Naive thymus-derived CD4-positive, alpha-beta T cell (primary cell): ENCODE measurements at places on chromosomes 11 and 22. TPM values are rescaled to one million over a fixed set of nuclear protein-coding genes. Genes with fewer than 3 reads are reported as not detected.

Gene NELL1
- not detected for polyA plus RNA-seq

Gene OR51I1
- polyA plus RNA-seq, result not detected

Gene CCDC157
- 1.4 TPM for polyA plus RNA-seq

Gene ARHGAP8
- polyA plus RNA-seq, result not detected

- DNase-seq, result no peak
These were observed 24.1 kb downstream of the FXYD6 start for GRCh38 chr11:117852309-117852708.

GRCh38 chr11:44451706-44452105 lies 113.8 kb upstream of the CD82 start:
- no peak for DNase-seq

Gene PGA5
- not detected for polyA plus RNA-seq

DNA sequence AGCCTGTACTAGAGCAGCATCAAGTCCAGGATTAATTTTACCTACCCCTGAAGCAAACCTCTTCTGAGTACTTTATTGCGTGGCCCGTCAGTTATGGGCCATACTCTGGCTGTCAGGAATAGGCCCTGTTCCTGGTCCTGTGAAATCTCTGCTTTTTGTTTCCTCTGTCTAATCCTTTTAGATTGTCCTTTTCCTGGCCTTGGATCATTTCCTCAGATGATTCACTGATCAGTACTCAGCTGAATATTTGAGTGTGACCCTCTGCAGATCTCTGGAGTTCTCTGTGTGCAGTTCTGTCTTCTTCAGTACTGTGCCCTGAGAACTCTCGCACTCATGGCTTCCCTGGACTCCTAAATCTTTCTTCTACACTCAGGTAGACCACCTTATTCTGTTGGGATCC lies 123.5 kb downstream of the UVRAG start:
- DNase-seq, result no peak

DNA sequence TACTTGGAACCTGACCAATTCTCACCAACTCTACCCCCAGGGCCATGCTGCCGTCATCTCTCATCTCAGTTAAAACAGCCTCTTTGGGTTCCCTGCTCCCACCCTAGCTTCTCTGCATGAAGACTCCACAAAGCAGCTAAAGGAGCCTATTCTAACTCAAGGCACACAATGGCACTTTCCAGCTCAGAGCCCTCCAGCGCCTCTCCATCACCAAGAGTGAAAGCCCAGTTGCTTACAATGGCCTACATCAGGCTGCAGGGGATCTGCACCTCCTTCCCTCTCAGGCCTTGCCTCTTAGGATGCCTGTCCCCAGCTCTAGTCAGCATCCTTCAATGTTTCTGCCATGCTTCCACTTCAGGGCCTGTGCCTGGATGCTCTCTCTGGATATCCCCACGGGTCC lies 83.7 kb upstream of the GNAZ start:
- DNase-seq, result no peak

DNA sequence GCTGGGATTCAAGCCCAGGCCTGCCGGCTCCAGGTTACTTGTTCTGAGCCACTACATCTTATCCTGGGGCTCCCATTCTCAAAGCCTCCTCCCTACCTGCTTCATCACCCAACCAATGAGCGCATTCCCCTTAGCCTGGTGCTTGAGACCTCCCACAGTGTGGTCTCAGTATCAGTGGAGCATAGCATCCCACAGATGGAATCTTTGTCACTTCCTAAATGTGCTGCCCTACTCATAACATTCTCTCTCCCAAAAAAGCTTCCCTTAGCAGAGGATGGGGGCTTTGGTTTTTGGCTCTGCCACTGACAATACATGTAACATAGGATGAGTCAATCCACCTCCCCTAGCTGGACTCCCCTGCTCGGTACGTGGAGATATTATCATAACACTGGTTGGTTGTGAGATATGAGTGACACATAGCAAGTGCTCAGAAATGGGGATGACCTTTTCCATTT lies 28.8 kb downstream of the TEAD1 start:
- DNase-seq, result no peak

Gene MRPL21
- polyA plus RNA-seq, result 114 TPM

GRCh38 chr22:43928468-43928867 lies 4.9 kb downstream of the PNPLA3 start:
- no peak for DNase-seq

DNA sequence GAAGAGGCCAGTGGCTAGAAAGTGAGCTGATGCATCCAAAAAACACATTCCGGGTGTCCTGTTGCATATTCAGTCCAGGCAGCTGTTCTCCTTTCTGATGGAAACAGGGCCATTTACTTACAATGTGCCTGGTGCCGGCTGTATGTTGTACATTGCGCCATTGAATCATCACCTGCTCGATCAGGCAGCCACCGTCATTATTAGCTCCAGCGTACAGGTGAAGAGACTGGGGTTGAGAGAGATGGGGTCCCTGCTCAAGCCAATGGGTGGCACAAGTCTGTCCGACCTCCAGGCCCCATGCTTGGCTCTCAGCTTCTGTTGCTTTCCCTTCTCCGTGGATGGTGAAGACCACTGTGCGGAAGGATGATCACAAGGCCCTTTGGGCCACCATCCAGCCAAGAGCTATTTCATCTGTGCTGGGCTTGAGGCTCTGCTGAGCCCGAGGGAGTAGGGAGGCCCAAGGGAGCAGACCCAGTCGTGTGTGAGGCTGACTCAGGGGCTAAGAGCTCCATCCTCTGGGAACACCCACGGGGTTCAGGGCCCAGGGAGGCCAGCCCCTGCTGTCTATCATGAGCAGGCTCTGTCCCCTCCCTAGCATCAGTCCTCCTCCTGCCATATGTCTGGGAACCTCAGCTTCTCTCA lies 20.7 kb upstream of the EMID1 start:
- DNase-seq, result no peak

Gene CASP5
- polyA plus RNA-seq, result not detected

DNA sequence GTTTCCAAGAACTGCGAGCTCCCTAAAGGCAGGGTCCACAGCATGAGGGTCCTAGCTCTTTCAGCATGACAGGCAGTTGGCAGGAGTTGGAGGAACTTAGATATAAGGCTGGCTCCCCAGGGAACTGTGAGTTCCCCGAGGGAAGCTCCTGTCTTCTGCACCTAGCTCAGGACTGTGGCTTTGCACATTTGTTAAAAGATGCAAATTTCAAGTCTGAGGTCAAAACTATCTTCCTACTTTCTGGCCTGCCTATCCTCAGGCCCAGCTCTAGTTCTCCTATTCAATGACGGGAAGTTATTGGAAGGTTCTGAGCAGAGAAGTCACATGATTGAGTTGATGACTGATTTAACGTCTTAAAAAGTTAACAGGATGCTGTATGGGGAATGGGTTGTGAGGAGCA lies 11.7 kb upstream of the UCP3 start:
- DNase-seq, result no peak

- DNase-seq, result no peak
These were observed 49.3 kb downstream of the LRFN4 start for GRCh38 chr11:66906061-66906733.

DNA sequence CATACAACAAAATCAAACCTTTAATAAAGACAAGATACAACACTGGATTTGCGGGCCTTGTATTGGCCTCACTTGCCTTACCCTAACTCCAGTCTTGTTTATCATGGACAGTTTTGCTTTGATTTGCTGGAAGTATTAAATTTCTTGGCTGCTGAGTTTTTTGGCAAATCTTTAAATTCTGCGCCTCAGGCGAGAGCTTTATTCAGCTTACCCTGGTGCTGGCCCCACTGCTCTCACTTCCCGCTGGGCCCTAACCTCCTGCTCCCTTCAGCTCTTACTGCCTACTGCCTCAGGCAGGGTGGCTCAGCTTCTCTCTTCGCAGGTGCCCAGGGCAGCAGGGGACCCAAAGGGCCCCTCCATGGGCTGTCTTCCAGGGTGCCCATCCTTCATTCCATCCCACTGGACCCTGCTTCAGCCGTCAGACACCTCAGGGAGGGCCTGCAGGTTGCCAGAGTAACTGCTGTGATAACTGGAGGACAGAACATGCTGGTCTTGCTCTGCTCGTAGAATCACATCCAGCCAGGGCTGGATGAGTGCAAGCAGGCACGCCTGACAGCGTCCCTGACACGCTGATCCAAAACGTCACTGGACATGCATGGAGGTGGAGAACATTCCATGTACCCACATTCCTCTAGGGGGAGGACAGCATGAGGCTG lies 45.7 kb upstream of the TUB start:
- DNase-seq, result no peak

Gene TKFC
- 24.6 TPM for polyA plus RNA-seq

Gene APOL5
- polyA plus RNA-seq, result not detected

Gene CECR2
- polyA plus RNA-seq, result not detected

Gene MTCH2
- 51.6 TPM for polyA plus RNA-seq

DNA sequence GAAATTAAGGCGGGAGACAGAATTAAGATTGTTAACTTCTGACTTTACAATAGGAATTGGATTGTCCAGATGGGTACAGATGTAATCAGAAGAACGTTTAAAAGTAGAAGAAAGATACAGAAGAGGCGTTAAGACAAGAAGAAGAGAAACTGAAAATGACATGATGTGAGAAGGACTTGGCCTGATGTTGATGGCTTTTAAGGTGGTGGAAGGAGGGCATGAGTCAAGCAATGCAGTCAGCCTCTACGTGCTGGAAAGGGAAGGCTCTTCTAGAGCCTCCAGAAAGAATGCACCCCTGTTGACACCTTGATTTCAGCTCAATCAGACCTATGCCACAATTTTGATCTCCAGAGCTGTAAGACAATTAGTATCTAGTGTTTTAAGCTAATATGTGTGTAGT lies 466.9 kb upstream of the LRRC4C start:
- no peak for DNase-seq

Gene MMP13
- not detected for polyA plus RNA-seq

GRCh38 chr11:11263238-11264005 lies 89.6 kb downstream of the CSNK2A3 start:
- DNase-seq, result no peak

GRCh38 chr22:43185860-43186261 lies 1.1 kb downstream of the TTLL12 start:
- no peak for DNase-seq

Gene BARX2
- not detected for polyA plus RNA-seq

- DNase-seq, result no peak
These were observed 971 bp downstream of the TUBGCP6 start for GRCh38 chr22:50243685-50244419.

- DNase-seq, result no peak
These were observed 6.2 kb downstream of the NADSYN1 start for GRCh38 chr11:71459076-71459766.

DNA sequence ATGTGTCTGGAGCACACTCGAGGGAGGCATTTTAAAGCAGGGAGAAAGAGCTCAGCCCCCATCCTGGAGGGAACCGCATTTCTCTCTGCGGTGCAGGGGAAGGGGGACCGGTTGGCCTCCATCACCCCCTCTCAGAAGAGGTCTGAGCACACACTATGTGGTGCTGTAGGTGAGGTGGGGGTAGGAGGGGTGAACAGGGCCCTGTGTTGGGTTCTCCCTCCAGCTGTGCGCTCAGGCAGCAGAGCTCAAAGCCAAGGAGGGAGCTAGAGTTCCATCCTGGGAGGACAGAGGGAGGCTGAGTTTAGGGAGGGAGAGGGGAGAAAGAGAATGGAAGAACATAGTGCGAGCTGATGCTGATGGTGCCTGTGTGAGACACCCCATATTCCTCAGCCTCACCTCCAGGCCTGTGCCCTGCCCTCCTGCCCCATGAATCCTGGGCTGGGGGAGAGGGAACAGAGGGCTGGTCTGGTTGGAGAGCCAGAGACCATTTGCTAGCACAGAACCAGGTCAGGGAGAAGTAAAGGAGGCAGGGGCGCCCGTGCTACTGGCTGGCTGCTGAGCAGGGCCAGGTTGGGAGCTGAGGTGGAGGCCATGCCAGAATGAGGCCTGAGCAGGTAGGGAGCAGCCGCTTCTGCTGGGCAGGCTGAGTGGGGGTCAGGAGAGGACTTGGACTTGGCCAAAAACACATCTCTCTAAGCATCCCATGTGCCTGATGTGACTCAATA lies 43.7 kb downstream of the ALX4 start:
- DNase-seq, result no peak

Gene FOLR1
- polyA plus RNA-seq, result not detected

- DNase-seq, result no peak
These were observed at the start of gene GAS2 for GRCh38 chr11:22666325-22666687. GAS2 (plus strand) TSS chr11:22666611; CDS start chr11:22674870, 8,259 bp downstream.

DNA sequence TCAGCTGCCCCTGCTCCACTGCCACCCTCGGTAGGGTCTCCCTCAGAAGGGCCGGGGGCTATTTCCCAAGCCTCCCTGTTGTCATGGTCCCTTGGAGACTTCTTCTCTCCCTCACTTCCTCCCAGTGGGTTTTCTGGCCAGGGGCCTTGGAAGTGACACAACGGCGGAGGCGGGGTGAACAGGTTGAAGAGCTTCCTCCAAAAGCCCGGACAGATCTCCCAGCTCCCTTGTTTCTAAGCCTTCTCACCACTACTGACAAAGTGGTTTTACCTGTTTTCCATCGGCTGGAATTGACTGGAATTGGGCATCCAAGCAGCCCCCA lies 14.5 kb downstream of the MYH9 start:
- DNase-seq, result no peak

- no peak for DNase-seq
These were observed 96.8 kb downstream of the TTC28 start for GRCh38 chr22:28582806-28583205.

- no peak for DNase-seq
These were observed 5.1 kb upstream of the PDGFD start for GRCh38 chr11:104169091-104169490.

Gene SLC17A6
- polyA plus RNA-seq, result not detected

DNA sequence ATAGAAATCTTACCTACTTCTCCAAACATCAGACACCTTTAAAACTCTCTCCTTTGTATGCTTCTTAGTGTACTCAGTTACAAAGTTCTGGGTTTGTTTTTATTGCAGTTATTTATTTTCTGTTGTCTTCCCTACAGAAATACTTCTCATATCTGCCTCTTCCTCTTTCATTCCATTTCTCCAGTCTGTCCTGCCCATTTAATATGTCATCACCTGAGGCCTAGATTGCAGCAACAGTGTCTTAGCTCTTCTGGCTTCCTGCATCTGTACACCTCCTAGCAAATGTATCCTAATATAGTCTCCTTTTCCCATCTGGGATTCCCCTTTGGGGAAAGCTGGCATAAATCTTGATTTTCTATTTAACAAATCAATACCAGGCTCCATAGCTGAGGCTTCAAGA lies 34.9 kb upstream of the PCF11 start:
- no peak for DNase-seq

GRCh38 chr22:22731374-22731676 lies 86.9 kb downstream of the GGTLC2 start:
- DNase-seq, result no peak

Gene PRAME
- polyA plus RNA-seq, result not detected

DNA sequence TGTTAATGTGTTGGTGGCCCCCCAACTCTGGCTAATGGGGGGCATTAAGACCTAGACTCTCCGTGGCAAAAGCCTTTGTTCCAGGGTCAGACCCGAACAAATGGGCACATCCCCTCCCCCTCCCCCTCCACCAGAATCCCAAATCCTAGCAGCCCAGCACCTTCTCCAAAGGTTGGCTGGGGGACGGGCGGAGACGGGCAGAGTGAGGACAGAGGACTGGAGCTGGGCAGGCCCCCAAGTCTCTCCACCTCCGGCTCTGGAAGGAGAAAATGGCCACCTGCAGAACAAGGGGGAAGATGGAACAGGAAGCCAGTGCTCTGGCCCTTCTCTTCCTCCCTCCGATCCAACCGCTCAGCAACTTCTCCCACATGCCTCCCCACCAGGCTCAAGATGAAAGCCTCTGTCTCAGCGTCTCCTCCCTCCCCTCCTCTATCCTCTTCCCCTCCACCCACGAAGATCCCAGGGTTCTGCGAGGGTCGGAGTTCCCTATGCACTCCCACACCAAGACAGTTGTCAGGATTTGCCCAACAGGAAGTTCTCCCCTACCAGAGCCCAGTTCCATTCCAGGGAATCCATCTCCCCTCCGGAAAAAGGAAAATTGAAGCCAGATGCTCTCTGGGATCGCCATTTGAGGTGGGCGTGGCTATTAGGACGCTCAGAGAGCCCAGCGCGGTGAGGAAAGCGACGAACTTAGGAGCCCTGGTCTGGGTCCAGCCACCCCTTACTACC lies 20.1 kb downstream of the ADA2 start:
- no peak for DNase-seq

Gene TPH1
- 0.06 TPM for polyA plus RNA-seq
